CD4-positive, alpha-beta T cell treated with Interleukin-15 for 1 hour (primary cell): ENCODE measurements at places on chromosomes 2 and 18.

- DNase-seq = no peak
Observed at GRCh38 chr2:220936641-220937197, 635.4 kb downstream of the EPHA4 start.

- no peak for DNase-seq
Observed at GRCh38 chr2:45981384-45981930, 315.8 kb upstream of the EPAS1 start.

GRCh38 chr2:223457301-223457700 is 144.9 kb downstream of the SCG2 start:
- no peak for DNase-seq

DNA sequence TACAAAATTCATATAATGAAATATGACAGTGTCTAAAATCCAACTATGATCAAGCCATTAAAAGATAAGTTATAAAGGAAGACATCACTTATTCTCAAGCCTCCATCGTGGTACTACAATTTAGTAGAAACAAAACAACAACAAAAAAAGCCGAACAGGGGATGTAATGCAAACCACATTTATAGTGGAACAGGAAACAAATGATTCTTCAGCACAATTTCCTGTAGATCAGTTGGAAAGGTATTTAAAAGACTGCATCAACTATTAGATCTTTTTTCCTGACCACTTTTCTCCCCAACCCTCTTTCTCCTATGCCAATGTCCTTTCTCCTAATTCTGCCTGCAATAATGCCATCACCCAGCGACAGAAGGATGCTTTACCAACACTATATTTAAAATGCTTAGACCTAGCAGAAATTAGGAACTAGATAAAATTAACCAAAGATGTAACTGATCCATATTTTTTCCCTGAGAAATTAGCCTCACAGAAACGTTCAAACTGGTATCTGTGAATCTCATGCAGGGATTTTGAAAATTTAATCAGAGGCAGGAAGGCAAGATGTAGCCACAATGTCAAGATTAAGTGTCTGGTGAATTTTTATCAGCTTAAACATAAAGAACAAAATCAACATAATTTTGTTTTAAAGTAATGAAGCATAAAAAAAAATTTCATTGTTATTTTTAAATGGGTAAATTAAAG is 271.4 kb downstream of the TCF4 start:
- no peak for DNase-seq

- DNase-seq = no peak
Observed at GRCh38 chr2:128362889-128363228, 44.2 kb upstream of the HS6ST1 start.

DNA sequence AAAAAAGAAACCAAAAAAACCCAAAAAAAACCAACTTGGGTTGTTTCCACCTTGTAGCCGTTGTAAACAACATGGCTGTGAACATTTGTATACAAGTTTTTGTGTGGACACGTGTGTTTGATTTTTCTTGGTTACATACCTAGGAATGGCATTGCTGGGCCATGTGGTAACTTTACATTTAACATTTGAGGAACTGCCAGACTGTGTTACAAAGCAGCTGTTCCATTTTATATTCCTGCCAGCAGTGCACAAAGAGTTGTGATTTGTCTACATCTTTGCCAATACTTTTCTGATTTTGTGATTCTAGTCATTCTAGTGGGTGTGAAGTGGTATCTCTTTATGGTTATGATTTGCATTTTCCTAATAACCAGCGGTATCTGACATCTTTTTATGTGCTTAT is 22.5 kb downstream of the LPIN1 start:
- DNase-seq = no peak

DNA sequence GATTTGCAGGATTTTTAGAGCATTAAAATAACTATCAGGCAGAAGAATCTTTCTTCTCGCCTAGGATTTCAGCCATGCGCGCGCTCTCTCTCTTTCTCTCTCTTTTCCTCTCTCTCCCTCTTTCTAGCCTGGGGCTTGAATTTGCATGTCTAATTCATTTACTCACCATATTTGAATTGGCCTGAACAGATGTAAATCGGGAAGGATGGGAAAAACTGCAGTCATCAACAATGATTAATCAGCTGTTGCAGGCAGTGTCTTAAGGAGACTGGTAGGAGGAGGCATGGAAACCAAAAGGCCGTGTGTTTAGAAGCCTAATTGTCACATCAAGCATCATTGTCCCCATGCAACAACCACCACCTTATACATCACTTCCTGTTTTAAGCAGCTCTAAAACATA is 137.0 kb downstream of the MEIS1 start:
- DNase-seq = no peak

GRCh38 chr2:96549466-96549785 is 12.9 kb downstream of the ARID5A start:
- DNase-seq = no peak

- no peak for DNase-seq
Observed at GRCh38 chr2:37191253-37191652, 2.8 kb upstream of the SULT6B1 start.

DNA sequence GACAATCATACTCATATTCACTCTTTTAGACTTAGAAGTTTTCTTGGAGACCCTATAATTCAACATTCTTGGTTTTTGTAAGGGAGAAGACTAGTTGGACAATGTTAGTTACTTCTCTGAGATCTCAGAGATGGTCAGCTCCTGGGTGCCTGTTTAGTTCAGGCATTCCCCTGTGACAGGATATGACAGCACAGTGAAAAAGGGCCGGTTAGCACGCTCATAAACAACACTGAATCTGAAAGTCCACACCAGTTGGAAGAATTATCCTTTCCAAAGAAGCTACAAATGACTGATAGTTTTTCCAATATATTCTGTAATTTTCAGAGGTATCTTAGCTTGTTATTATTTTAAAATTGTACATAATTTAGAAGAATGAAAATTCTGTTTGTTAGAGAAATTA is 75.7 kb downstream of the ADAM23 start:
- no peak for DNase-seq

DNA sequence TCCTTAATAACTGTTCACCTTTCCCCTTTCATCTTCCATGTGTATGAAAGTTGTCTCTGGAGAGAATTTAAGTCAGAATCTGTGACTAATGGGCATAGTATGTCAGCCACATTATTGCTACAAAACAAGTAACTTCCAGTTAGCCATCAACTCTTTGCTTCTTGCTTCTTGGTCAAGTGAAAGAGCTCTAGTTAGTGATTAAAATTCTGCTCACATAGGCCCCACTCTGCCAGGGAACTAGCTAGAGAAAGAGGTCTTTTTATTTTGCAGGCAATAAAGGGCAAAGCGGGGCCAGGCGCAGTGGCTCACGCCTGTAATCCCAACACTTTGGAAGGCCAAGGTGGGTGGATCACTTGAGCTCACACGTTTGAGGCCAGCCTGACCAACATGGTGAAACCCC is 64.6 kb downstream of the COLEC12 start:
- DNase-seq = no peak

DNA sequence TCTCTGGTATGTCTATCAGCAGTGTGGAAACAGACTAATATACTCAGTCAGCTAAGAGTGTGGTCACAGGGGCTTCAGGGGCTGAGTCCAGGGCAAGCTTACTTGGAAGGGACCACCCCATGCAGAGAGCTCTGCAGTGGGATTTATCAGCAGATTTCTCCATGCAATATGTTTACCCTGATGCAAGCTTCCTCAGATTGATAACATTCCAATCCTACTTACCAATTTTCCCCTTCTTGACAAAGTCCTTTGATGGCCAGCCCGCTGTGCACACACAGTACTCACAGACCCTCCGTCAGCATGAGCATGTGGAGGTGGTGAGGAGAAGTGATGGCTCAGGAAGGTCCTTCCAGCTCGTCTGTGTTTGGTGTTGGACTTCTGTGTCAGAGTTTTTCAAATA is 51.8 kb downstream of the SH3RF3 start:
- no peak for DNase-seq

GRCh38 chr2:159131914-159132281 is 154.6 kb downstream of the WDSUB1 start:
- no peak for DNase-seq

- no peak for DNase-seq
Observed at GRCh38 chr18:49590608-49591007, 28.8 kb downstream of the LIPG start.

DNA sequence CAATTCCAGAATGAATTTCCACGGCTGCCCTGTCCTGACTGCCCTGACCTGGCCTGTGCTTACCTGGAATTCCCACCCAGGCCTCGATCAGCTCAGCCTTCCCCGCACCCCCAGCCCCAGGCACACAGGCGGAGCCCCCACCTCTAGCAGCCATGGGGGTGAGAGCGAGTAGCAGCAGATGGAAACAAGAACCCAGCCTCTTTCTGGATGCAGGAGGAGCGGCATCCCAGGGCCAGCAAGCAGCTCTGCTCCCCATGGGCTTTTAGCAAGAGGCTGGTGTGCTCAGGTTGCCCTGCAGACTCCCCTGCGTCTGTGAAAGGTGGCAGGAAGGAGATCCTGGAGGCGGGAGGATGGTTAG is 101.8 kb downstream of the TPO start:
- no peak for DNase-seq

- no peak for DNase-seq
Observed at GRCh38 chr2:24538720-24539119, 47.7 kb downstream of the NCOA1 start.

- no peak for DNase-seq
Observed at GRCh38 chr18:75422341-75422910, 5.1 kb downstream of the SMIM21 start.

DNA sequence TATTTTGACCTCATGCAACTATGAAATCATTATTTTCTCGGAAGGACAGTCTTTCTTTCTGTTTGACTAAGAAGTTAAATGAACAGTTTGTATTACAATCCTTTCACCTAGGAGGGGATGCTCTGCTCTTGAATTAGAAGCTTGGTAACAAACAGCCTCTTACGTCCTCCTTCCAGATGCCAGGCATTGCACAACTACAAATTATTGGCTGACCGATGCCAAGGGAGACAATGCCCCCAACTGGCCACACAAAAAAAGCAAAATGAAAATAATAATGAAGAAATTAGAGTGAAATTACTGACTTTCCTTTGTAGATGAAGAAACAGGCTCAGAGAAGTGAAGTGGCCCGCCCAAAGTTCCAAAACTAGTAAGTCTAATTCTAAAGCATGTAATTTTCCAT is 177.9 kb downstream of the CYRIA start:
- no peak for DNase-seq

DNA sequence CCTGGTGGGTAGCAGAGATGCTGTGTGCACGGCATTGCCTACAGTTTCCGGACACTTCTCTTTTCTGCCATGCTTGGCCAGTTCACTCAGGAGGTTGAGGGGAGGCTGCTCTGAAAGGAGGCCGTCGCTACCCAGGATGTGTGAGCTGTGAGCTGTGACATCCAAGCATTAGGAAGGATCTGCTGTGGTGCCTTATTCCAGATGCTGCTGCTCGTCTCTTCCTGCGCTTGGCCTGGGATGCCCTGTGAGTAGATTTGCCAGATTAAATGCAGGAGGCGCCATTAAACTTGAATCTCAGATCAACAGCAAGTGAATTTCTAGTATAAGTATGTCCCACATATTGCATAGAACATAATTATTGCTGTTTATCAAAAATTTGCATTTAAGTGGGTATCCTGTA is 124.2 kb upstream of the SIX3 start:
- no peak for DNase-seq

GRCh38 chr2:99809259-99809900 is 319.6 kb upstream of the REV1 start:
- no peak for DNase-seq

- DNase-seq = no peak
Observed at GRCh38 chr2:120654381-120655134, 81.1 kb upstream of the GLI2 start.

- no peak for DNase-seq
Observed at GRCh38 chr2:100888601-100889000, 68.7 kb downstream of the NPAS2 start.

GRCh38 chr2:105801961-105802360 is 57.2 kb downstream of the NCK2 start:
- no peak for DNase-seq

GRCh38 chr18:49094136-49094535 is 143.4 kb upstream of the SMAD7 start:
- no peak for DNase-seq

- DNase-seq = no peak
Observed at GRCh38 chr18:24545651-24546050, 85.2 kb downstream of the HRH4 start.

- no peak for DNase-seq
Observed at GRCh38 chr2:112692918-112693317, 27.9 kb upstream of the NT5DC4 start.

GRCh38 chr2:128603411-128603924 is 284.8 kb upstream of the HS6ST1 start:
- no peak for DNase-seq

GRCh38 chr2:134713176-134713575 is 5.6 kb downstream of the TMEM163 start:
- DNase-seq = no peak

DNA sequence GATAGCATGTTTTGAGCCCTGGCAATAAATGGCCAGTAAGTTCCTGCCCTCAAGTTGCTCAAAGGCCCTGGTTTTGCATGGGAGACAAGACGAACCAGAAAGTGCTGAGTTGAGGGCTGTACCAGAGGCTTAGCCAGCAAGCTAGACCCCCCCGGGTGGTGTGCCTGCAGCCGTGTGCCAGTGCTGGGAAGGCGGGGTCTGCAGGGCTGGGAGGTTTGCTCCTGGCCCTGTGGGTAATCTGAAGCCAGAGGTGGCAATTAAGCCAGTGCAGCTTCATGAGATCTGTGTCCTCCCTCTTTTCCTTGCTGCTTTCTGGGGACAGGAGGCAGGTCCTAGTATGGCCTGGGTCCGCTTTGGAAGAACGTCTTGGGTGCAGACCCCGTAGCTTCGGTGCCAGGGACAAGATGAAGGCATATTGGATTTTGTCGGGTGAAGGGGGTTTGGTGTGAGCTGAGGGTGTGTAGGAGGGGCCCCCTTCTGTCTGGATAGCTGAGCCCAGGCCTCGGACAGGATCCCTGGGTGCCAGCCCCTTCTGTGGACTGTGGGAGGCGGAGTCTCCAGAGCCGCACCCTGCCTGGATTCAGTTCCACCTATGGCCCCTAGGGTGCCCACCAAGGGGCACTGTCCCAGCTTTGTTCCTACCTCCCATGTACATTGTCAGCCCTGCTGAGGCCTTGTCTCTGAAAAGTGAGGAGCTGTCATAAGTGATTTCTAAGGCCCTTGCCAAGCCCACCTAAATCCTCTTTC is 15.6 kb downstream of the ATOH8 start:
- DNase-seq = no peak

GRCh38 chr2:7785700-7786099 is 868.5 kb downstream of the RNF144A start:
- no peak for DNase-seq

GRCh38 chr2:200329798-200330197 is 23.3 kb downstream of the SPATS2L start:
- DNase-seq = no peak

DNA sequence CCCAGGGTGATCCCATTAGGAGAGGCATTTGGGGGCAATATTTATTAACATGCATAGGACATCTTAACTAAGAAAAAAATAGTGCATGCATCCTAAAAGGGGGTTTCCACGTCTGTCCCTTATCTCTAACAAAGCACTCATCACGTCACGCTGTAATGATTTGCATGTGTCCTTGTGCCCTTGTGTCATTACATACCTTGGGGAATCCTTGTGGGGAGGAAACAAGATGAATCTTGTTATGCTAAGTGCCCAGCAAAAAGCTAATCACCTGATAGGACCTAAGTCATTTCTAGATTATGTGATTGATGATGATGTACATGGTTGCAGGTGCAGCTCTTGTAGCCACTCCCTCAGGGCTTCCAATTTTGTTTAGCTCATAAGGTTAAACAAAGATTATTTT is 250.9 kb downstream of the FBXO15 start:
- no peak for DNase-seq

- DNase-seq = no peak
Observed at GRCh38 chr2:12284037-12284436, 432.7 kb upstream of the TRIB2 start.

- DNase-seq = no peak
Observed at GRCh38 chr2:15275346-15275745, 285.8 kb downstream of the NBAS start.
